ENCODE measurements at places on chromosomes 16 and 17. TPM values are rescaled to one million over a fixed set of nuclear protein-coding genes. Genes with fewer than 3 reads are reported as not detected.
A peak's percentile ranks its signal among the peaks of the same experiment; 100 is the strongest.

DNA sequence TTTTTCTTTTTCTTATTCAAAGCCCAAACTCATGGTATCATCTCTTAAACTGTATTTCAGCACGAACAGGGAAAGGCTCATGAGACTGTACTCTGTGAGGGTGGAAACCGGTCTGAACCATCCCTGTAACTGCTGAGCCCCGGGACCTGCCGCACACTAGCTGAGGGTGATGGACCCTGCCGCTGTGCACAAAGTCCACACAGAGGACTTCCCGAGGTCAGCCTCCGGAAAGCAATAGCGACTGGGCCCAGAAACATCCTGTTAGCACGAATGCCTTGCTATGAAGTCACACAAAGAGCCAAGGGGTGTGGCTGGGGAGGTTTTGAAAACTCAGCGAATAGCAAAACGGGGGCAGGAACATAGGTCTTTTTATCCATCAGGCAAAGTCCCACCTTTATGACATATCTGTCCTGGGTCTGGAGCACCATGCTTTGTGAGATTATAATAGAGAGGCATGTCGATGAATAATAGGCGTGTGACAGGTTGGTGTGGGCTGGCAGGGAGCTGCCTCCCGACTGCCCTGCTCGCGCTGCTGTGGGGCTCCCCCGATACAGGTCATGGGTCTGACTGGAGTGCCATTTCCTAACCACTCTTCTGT is 33.4 kb downstream of the CDK5R1 start:
- H3K36me3 ChIP-seq = no peaks in the 10 kb centered on the region
- no peak overlapping the region for H3K4me3 ChIP-seq
- peak; percentile 38 for DNase-seq
- H3K4me1 ChIP-seq = peaks cover 16% of the 10 kb centered on the region
- H3K27ac ChIP-seq = peak overlapping the region; percentile 41

DNA sequence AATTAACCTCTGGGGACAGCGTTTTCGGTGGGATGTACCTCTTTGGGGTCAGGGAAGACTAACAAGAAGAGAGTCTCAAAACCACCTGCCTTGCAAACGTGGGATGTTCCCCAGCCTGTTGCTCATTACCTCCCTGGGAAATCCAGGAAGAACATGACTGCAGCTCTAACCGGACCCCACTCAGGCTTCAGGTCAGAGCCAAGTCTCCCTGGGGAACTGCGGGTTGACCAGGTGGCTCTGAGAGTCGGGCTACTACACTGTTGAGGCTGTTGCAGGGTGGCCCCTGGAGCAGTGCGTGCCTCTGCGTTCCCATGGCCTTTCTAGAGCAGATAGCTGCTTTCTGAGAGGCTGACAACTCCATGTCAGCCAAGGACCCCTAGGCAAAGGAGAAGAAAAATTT is 309.1 kb downstream of the FOXL1 start:
- no peak overlapping the region for H3K4me3 ChIP-seq
- H3K27ac ChIP-seq = no peak overlapping the region
- H3K36me3 ChIP-seq = no peaks in the 10 kb centered on the region
- DNase-seq = no peak

- H3K36me3 ChIP-seq = no peaks in the 10 kb centered on the region
- no peak overlapping the region for H3K4me3 ChIP-seq
- H3K4me1 ChIP-seq = no peaks in the 10 kb centered on the region
- peak; percentile 19 for DNase-seq
- no peak overlapping the region for H3K27ac ChIP-seq
- H3K27me3 ChIP-seq = no peaks in the 10 kb centered on the region
Measured at GRCh38 chr17:18331879-18332278, 16.8 kb downstream of the SMCR8 start.

TBC1D26 gene
- not detected for total RNA-seq

DNA sequence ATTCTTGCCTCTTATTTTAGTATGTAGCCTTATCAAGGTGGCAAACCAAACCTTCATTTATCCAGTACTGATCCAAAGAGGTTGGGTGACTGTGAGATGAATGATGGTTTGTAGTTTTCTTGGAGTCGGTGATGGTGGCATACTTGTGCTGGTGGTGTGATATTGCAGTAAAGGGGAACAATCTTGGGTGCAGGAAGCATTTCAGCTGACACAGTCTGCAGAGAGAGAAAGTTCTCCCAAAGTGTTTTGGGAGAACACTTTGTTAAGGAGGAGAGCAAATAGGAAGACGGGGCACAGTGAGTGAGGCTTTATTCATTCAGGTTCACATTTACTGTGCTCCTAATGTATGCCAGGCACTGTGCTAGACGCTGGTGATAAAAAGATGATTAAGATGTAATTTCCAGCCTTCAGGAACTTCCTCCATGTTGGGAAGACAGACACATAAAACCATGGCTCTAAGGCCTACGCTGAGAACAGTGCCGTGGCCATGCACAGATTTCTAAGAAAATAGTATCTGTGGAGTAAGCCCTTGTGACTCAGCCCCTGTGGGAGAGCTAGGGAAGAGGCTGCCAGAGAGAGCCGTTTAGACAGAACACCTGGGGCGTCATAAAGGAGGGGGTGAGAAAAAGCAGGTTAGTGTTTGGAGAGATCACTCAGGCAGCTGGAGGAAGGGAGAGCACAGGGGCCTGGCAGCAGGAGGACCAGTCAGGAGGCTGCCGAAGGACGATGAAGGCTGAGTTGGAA is 13.8 kb downstream of the HEATR3 start:
- no peak overlapping the region for H3K4me3 ChIP-seq
- H3K36me3 ChIP-seq = peaks cover 17% of the 10 kb centered on the region
- no peak for DNase-seq
- no peak overlapping the region for H3K27ac ChIP-seq

KRT15 gene
- total RNA-seq = 5.6 TPM

GRCh38 chr16:89061590-89062380 is 31.9 kb upstream of the ACSF3 start:
- H3K36me3 ChIP-seq = no peaks in the 10 kb centered on the region
- no peak overlapping the region for H3K27ac ChIP-seq
- H3K27me3 ChIP-seq = peaks cover 20% of the 10 kb centered on the region
- DNase-seq = no peak
- H3K4me3 ChIP-seq = no peak overlapping the region

DRC3 gene
- not detected for total RNA-seq

GRCh38 chr16:88369447-88370008 is 13.2 kb upstream of the ZNF469 start:
- H3K4me3 ChIP-seq = no peak overlapping the region
- H3K4me1 ChIP-seq = no peaks in the 10 kb centered on the region
- no peaks in the 10 kb centered on the region for H3K36me3 ChIP-seq
- no peak overlapping the region for H3K27ac ChIP-seq
- H3K27me3 ChIP-seq = no peaks in the 10 kb centered on the region

HYDIN gene
- total RNA-seq = 1.4 TPM

DNA sequence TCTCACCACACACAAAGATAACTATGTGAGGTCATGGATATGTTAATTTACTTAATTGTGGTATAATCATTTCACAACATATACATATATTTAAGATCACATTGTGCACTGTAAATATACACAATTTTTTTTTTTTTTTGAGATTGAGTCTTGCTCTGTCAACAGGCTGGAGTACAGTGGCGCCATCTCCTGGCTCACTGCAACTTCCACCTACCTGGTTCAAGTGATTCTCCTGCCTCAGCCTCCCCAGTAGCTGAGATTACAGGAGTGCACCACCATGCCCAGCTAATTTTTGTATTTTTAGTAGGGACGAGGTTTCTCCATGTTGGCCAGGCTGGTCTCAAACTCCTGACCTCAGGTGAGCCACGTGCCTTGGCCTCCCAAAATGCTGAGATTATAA is 11.5 kb upstream of the PRSS54 start:
- no peaks in the 10 kb centered on the region for H3K4me1 ChIP-seq
- H3K27ac ChIP-seq = no peak overlapping the region
- peak; percentile 60 for DNase-seq
- no peaks in the 10 kb centered on the region for H3K27me3 ChIP-seq
- no peak overlapping the region for H3K4me3 ChIP-seq
- H3K36me3 ChIP-seq = no peaks in the 10 kb centered on the region

ACE gene
- total RNA-seq = 6.0 TPM

DNA sequence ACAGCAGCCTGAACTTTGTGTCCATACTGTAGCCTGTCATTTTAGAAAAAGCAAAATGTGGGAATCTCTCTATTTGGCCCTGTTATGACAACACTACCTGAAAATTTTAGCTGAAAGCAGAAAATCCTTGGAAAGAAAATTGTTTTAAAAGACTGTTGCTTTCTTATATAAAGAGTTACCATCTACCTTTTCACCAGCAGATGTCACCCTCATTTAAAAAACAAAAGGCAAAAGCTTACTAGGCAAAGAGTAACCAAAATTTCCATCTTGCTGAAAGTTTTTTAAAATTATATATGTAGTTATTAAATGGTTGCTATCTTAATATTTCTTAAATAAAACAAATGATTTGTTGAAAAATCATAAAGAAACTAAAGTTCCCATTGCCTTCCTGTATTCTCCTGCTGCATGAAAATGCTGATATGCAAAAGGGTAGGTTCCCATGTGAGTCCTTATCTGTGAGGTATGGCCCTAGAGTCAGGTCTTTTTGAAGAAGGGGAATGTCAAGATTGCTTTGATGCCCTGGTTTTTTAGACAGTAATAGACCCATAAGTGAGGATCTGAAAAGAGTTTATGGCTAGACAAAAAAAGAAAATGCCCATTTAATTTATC is 61.0 kb downstream of the TNRC6C start:
- H3K4me3 ChIP-seq = no peak overlapping the region
- no peaks in the 10 kb centered on the region for H3K27me3 ChIP-seq
- no peaks in the 10 kb centered on the region for H3K36me3 ChIP-seq
- no peak for DNase-seq

DNA sequence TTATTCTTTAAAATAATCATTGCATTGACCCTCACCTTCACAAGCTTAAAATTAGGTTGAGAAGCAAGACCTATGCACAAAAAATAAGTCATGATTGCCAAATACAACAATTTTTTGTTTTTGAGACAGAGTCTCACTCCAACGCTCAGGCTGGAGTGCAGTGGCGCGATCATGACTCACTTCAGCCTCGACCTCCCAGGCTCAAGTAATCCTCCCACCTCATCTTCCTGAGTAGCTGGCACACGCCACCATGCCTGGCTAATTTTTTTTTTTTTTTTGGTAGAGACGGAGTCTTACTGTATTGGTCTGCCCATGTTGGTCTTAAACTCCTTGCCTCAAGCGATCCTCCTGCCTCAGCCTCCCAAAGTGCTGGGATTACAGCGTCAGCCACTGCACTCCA is 24.2 kb downstream of the ZNF652 start:
- H3K4me3 ChIP-seq = no peak overlapping the region
- H3K27me3 ChIP-seq = no peaks in the 10 kb centered on the region
- H3K27ac ChIP-seq = no peak overlapping the region
- H3K36me3 ChIP-seq = no peaks in the 10 kb centered on the region
- no peak for DNase-seq

DNA sequence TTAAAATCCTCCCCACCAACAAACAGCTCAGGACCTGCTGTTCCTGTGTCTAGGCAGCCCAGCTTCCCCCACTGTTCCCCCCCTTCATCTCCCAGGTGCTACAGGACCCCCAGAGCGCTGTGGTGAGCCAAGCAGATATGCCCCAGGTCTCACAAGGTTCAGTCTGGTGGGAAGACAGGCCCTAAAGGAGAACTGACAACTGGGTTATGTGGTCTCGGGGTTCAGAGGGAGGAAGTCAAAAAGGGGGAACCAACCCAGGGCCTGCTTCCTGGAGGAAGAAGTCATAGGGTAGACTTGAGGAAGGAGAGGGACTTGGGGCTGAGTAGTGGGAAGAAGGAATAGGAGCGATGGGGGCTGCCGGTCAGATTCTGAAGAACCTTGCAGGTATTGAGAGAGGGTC is 2.6 kb downstream of the RIPOR1 start:
- DNase-seq = no peak
- H3K4me3 ChIP-seq = no peak overlapping the region
- no peaks in the 10 kb centered on the region for H3K27me3 ChIP-seq
- H3K4me1 ChIP-seq = peaks cover 30% of the 10 kb centered on the region
- H3K36me3 ChIP-seq = no peaks in the 10 kb centered on the region

DNA sequence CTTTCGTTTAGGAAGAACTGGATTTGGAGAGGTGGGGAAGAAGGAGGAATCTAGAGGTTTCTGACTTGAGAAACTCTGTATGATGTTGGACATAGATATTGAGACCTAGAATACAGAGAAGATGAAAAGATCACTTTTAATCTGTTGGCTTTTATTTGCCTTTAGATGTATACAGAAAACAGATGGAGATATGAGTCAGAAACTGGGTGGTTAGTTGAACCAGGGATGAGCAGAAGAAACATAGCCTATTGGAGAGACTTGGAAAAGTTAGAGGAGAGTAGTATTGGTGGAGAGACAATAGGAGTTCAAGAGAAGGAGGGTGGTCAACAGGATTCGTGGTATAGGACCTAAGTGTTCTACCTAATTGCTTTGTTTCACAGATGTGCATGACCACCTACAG is 5.1 kb downstream of the PHAF1 start:
- no peak overlapping the region for H3K4me3 ChIP-seq
- peaks cover 13% of the 10 kb centered on the region for H3K4me1 ChIP-seq
- H3K27me3 ChIP-seq = no peaks in the 10 kb centered on the region
- no peaks in the 10 kb centered on the region for H3K36me3 ChIP-seq
- DNase-seq = no peak
- H3K27ac ChIP-seq = no peak overlapping the region

CWC25 gene
- 31.6 TPM for total RNA-seq

TBCD gene
- total RNA-seq = 104 TPM

WNT9B gene
- not detected for total RNA-seq

DNA sequence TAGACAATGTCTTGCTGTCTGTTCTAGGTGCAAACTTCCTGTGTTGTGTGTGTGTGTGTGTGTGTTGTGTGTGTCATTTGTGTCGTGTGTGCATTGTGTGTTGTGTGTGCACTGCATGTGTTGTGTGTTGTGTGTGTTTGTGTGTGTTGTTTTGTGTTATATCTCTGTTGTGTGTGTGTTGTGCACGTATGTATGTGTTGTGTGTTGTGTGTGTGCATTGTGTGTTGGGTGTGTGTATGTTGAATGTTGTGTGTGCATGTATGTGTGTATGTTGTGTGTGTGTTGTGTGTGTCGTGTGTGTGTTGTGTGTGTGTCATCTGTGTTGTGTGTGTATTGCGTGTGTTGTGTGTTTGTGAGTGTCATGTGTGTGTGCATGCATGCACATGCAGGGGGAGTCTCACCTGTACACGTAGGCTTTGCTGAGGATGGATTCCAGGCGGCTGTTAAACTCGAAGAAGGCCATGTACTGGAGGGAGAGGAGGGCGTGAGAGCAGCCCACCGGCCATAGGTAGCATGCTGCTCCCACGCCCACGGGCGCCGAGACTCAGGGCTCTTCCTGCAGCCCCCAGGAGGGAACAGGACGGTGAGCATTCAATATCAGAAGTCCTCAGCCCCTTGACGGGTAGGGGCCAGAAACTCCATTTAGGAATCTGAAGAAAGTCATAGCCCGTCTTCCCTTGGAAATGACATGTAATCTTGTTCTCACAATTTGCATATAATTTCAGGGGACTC is 58.2 kb downstream of the CNGB1 start:
- no peaks in the 10 kb centered on the region for H3K36me3 ChIP-seq
- H3K4me1 ChIP-seq = no peaks in the 10 kb centered on the region
- no peak for DNase-seq

KRT25 gene
- not detected for total RNA-seq

P2RX5 gene
- total RNA-seq = 11.4 TPM

GGA2 gene
- 35.8 TPM for total RNA-seq

NRN1L gene
- total RNA-seq = not detected

AKAP1 gene
- total RNA-seq = 183 TPM
